ENCODE measurements at places on chromosomes 7 and 10. TPM values are rescaled to one million over a fixed set of nuclear protein-coding genes. Genes with fewer than 3 reads are reported as not detected.

The CACNB2 gene
- total RNA-seq: 0.70 TPM

The AKR1D1 gene
- total RNA-seq: 57.0 TPM

The PDE6C gene
- not detected for total RNA-seq

The KBTBD2 gene
- 14.5 TPM for total RNA-seq

The MALRD1 gene
- total RNA-seq: not detected

DNA sequence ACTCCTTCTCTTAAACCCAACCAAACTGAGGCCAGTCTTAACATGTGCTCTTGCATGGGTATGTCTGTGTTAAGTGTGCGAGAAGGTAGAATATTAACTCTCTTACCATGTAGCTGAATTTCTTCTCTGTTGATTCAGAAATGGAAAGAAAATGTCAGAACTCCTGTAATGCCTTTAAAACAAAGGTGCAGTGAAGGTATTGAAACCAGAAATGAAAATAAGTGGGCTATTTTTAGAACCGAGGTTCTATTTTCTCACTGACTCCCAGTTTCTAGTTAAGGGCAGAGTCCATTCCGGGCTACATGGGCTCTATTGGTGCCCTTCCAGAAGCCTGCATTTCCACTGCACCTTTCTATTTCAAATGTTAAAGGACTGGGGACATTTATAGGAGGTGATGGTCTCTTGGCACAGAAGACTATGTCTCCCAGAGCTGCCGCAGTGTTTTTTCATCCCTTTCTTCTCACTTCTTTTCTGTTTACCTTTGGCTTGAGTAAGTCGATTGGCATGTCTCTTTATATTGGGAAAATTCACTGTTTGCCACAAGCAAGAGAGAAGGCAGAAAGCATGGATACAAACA lies 174.9 kb downstream of the LRMDA start:
- peak overlapping the region; percentile 93 for H3K27ac ChIP-seq
- no peaks in the 10 kb centered on the region for H3K36me3 ChIP-seq
- DNase-seq: peak; percentile 58
- no peaks in the 10 kb centered on the region for H3K27me3 ChIP-seq

DNA sequence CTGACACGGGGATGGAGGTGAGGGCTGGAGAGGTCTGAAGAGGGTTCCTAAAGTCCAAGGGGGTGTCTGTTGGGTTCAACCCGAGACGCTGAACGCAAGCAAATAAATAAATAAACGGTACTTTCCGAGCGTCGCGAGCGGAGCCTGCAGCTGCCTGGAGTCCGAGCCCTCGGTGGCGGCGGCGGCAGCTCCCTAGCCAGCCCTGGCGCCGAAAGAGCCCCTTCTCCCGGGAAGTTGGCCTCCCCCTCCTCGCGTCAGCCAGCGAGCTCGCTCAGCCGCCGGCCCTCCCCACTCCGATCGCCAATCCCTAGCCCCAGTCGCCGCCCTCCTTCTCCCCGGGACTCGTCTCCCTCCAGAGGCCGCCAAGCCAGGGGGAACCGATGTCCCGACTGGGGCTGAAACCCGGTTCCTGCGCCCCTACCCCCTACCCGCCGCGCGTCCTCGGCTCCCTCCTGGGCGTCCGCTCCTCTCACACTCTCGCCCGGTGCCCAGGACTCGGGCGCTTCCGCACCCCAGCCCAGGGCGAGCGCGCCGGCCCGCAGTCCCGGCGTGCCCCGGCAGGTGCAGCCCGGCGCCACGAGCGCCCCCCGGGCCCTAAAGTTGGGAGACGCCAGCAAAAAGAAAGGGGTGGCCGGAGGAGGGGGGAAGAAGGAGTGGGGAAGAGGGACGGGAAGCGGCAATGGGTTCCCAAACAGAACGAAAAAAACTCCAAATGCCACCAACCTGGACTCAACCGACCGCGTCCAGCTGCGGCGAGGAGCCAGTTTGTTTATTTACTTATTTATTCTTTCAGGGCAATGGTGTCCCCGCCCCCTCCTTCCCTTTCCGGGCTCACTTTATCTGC lies at the start of gene GFRA1:
TSS of gene GFRA1 (minus strand) at position 767 of the 844 bp plus-strand sequence. CDS start 1,177 bp downstream, outside the sequence.
- H3K27ac ChIP-seq: peak within 1 kb of the TSS; percentile 87
- H3K4me3 ChIP-seq: peak within 1 kb of the TSS; percentile 68
- peak; percentile 72 for DNase-seq
- no peaks in the 10 kb centered on the region for H3K27me3 ChIP-seq

GRCh38 chr10:132724446-132724845 lies 61.5 kb downstream of the NKX6-2 start:
- H3K36me3 ChIP-seq: no peaks in the 10 kb centered on the region
- no peaks in the 10 kb centered on the region for H3K27me3 ChIP-seq
- DNase-seq: no peak
- H3K27ac ChIP-seq: no peak overlapping the region

- H3K27ac ChIP-seq: no peak overlapping the region
- no peaks in the 10 kb centered on the region for H3K4me1 ChIP-seq
- H3K4me3 ChIP-seq: no peak overlapping the region
Observed at GRCh38 chr7:84236398-84236797, 41.8 kb upstream of the SEMA3A start.

DNA sequence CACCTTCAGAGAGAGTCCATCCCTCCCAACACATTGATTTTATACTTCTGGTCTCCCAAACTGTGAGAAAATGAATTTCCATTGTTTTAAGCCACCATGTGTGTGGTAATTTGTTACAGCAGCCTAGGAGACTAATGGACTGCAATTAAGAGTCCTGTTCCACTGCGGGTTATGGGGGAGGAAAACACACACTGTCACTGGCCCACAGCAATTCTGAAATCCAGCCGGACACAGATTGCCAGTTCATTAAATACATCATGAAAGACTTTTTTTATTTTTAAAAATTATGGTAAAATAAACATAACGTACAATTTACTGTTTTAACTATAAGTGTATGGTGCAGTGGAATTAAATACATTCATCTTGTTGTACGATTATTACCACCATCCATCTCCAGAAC lies 193.4 kb upstream of the GRB10 start:
- H3K27ac ChIP-seq: no peak overlapping the region
- no peak for DNase-seq
- H3K4me3 ChIP-seq: no peak overlapping the region
- no peaks in the 10 kb centered on the region for H3K4me1 ChIP-seq

DNA sequence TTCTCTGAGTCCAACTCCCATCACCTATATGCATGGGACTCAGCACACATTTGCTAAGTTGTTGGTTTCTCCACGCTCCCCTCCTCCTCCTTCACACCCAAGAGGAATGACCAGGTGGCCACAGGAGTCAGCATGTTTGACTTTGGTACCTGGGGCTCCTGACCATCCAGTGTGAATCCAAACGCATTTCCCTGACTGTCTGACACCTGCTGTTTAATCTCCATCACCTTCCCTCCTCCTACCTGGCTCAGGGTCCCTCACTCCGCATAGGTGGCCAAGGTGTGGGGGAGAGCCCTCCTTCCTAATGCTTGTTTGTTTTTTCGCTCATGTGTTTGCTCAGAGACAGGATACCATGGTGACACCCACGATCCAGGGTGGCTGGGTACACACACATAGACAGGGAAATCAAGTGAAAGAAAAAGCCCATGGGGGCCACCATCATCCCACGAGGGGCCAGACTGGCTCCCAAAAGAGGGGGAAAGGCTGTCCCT lies 194.9 kb downstream of the KCNMA1 start:
- H3K4me3 ChIP-seq: no peak overlapping the region
- no peaks in the 10 kb centered on the region for H3K27me3 ChIP-seq
- no peaks in the 10 kb centered on the region for H3K36me3 ChIP-seq
- no peaks in the 10 kb centered on the region for H3K4me1 ChIP-seq
- DNase-seq: no peak

DNA sequence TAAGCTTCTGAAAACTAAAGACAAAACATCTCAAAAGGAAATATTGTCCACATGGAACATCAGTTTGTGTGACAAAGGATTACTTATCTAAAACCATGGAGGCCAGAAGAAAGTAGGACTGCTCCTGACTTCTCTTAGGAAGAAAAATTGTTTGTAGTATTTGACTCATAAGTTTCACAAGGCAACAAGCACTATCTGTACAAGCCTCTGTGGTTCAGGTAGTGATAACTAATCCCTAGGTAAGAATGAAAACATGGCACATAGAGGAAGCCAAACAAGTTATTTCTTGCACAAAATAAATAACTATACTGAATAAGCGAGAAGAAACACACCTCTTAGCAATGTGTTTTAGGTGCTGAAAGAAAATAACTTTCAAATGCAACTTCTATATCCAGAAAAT lies 30.3 kb downstream of the TFPI2 start:
- no peak overlapping the region for H3K27ac ChIP-seq
- no peaks in the 10 kb centered on the region for H3K4me1 ChIP-seq
- no peak overlapping the region for H3K4me3 ChIP-seq
- H3K36me3 ChIP-seq: no peaks in the 10 kb centered on the region

DNA sequence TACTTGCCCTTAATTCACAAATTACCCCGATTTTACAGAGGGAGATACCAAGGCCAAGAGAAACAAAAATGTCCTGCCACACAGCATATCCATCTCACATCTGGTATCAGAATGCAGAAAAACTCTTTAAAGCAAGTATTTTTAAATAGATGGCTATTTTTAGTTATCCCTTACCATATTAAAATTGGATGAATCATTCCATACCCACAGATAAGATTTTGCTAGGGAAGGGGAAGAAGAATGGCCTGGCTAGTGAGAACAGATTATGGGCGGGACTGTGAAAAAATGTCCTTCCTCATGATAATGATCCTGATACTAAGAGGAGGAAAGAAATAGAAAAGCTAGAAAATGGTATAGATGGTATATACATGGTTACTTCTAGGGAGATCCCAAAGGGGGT lies 80.6 kb upstream of the GATAD1 start:
- no peak overlapping the region for H3K4me3 ChIP-seq
- H3K27me3 ChIP-seq: no peaks in the 10 kb centered on the region
- H3K27ac ChIP-seq: no peak overlapping the region
- no peaks in the 10 kb centered on the region for H3K36me3 ChIP-seq

Data from right lobe of liver (tissue), 6 donors.